ENCODE measurements at places on chromosomes 7 and 10. TPM values are rescaled to one million over a fixed set of nuclear protein-coding genes. Genes with fewer than 3 reads are reported as not detected.

DNA sequence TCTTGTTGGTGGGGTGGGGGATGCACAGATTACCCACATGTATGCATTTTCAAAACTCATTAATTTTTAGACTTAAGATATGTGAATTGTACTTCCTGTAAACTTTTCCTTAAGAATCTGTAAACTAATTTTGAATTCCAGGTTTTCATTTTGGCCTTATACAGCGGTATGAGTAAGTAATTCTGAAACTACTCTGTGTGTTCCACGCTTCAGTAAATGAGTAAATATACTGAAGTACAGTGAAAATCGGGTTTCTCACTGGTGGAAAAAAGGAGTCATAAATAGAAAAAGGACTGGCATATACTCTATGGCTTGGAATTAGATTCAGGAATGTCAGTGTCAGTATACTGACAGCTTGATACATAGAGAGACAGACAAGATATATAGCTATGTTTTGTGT is 72.8 kb downstream of the CTTNBP2 start:
- DNase-seq: no peak

GRCh38 chr7:101251871-101252659 is 7.2 kb upstream of the FIS1 start:
- peak; percentile 98 for DNase-seq

DNA sequence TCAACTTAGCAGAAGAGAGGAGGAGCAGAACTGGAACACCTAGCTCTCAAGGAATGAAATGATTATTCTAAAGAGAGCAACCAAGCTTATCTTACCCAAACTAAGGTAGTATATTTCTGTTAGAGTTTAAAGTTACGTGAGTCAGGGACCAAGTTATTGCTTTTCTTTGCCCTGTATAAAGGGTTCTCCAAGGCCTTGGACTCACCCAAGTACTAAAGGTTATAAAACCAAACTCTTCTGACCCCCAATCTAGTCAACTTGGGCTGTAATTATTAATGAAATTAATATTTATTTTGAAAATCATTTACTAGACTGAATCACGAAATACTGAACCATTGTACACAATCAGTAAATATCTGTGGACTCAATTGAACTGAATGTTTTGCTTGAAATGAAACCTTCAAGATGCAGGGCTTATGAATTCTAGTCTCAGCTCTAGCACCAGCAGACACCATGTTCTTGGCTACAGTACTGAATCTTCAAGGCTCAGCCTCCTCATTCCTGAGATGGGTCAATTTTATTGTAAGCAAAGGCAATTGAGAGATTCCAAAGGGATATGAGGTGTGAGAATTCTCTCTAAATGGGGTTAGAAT is 1.8 kb upstream of the CYP2C19 start:
- no peak for DNase-seq

DNA sequence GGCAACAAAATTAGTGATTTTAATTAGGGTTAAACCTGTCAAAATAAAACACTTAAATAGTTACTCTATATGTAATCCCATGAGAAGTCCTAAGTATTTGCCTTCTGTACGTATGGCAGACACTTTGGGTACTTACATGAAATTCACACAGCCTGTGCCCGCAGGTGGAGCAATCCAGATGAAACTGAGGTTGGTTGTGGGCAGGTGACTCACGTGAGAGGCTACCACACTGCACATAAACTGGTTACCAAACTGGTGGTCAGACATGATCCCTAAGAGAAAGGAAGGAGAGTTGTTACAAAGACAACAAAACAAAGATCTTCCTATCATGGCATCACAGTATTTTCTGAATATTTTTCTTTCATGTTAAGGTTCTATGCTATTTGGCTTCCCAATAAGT is 156.1 kb downstream of the RELN start:
- no peak for DNase-seq

DNA sequence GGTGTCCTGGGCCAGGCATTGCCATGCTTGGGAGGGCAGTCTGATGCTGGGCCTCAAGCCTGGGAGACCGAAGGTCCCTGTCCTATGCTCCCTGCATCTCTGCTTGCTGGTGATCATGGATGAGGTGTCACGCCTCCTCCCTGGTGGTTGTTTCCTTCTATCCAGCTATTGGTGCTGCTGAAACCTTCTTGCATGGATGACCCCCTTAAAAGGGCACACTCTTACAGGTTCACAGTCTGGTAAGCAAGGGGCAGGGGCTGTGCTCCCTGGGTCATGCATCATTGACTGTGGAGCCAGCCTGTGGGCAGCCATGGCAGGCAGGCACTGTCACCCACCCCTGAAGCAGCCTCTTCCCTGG is 36.8 kb upstream of the SLC29A3 start:
- no peak for DNase-seq

The TET1 gene
- total RNA-seq: 3.6 TPM

The FAM221A gene
- total RNA-seq: 14.3 TPM

Data from body of pancreas (tissue), 4 donors.